ENCODE measurements at places on chromosomes 3 and 15.

- DNase-seq: no peak
Observed at GRCh38 chr3:81938681-81939080, 177.2 kb upstream of the GBE1 start.

DNA sequence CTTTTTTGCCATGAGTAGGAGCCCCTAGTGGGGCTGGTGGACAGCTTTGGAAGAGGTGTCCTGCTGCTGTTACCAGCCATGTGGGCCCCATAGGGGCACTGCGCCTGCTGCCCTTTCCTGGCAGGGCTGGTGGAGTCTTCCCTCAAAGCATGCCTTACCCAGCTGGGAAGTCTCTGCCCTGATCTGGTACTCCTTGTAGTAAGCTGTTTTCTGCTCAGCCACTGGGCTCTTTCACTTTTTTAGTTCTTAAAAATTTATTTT lies 26.2 kb downstream of the HMCES start:
- no peak for DNase-seq

DNA sequence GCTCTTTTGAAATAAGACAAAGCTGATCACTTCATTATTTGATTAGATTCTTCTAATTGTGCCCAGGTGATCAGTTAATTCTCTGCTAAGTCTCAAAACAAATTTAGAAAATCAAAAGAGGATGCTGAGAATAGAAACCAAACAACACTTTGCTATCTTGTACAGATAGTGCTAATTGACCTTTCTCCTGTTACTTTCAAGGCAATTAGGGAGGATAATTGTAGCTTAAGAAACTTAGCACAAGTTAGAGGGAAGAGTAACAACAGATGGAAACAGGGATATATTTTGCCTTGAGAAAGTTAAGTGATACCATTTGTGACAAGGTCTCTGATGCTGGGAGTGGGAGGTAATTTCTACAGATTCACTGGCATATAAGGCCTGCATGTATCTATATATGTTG lies 344.8 kb upstream of the GRM7 start:
- DNase-seq: no peak

DNA sequence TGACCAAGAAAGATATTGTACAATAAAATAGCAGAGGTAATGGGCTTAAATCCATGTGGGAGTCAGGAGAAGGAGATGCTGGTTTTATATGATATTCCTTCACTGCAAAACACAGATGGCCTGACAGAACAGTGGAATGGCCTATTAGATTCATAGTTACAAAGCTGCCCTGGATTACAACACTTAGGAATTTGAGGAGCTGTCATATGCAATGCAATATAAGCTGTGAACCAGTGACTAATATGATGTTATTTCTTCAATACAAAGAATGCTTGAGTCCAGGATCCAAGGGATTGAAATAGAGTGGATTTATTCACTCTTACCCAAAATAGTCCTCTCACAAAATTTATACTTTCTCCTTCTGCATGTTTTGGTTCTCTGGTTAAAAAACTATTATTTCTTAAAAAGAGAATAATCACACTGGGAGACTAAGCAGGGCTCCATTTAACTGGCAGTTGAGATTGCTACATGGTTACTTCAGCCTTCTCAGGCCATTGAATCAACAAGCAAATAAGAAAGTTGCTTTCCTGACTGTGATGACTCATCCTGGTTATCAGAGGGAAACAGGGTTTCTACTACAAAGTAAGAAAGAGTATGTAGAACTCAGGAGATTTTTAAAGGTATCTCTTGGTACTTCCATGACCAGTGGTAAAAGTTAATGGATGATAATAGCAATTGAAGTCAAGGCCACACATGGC lies 79.8 kb upstream of the ZPLD1 start:
- DNase-seq: peak; percentile 76

DNA sequence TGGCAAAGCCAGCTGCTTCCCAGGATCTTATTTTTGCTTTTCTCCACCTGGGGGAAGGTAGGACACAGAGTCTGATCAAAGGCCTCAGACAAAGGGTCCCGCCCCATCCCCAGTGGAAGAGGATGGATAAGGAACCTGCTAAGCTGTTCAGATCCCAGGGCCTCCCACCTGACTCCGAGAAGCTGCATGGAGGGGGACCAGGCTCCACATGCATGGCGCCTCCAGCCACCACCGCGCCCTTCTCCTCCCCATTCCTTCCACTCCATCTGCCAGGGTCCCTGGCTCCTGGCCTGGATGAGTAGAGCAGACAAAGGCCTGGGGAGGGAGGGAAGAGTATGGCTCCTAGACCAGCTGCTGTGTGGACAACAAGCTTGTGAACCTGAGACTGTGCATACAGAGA lies 20.0 kb upstream of the CRABP1 start:
- no peak for DNase-seq

DNA sequence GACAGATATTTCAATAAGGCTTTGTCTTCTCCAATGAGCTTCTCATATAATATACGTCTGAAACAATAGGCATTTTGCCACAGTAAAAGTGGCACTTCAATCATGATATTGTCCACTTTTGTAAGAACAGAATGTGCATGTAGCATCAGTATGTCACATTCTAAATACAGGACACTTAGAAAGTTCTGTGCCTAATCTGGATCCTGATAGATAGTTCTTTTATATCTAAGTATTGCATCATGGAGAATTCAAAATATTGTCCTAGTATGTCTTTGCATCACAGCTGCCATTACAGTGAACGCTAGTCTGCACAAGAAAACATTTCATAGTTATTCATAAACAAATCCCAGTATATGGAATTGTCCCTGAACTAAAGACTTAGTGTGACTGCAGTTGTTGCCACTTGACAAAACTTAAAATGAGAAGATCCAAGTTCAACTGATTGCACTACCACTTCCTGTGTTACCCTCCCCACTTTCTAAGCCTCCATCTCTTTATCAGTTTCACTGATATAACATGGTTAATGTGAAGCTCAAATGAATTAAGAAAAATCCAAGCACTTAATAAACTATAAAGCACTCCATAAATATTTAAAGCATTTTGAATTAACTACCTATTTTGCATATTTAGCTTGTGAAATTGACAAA lies 19.6 kb downstream of the LRRFIP2 start:
- no peak for DNase-seq

DNA sequence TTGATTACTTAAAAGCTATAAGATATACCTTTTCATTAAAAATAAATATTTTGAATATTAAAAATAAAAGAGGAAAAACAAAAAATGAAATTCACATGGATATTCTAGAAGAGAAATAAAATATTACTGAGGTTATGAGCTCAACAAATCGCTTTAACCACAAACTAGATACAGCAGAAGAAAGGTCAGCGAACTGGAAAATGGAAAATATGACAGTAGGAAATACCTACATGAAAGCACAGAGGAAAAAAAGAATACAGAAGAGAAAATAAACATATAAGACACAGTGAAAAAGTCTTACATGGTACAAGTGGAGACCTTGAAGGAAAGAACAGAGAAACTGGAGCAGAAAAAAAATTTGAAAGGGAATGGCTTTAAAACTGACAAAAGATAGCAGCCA lies 33.2 kb downstream of the SCAPER start:
- DNase-seq: no peak

- DNase-seq: no peak
Observed at GRCh38 chr3:139132976-139133375, 88.3 kb upstream of the PRR23C start.

Measured in fibroblast of pulmonary artery (primary cell).